Lung microvascular endothelial cell (primary cell): ENCODE measurements at places on chromosomes 13 and 19.
A peak's percentile ranks its signal among the peaks of the same experiment; 100 is the strongest.

DNA sequence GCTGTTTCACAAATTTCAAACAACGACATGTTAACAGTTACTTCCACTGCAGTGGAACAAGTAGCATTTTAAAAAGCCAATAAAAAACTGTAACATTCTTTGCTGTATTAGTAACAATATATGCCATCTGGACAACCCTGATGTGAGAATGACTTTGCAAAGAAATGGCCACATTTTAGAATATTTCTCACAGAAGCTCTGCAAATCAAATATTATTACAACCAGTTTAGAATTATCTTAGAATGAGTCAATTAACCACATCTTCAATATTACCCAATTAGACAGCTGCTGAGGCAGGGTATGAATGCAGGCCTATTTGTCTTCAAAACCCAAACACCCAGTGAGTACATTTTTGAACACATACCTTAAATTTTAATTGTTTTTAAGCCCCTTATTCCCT, 3.2 kb downstream of the ZNF699 start:
- no peak for DNase-seq

GRCh38 chr13:42543215-42543797, 30.6 kb upstream of the TNFSF11 start:
- no peak for DNase-seq

- no peak for DNase-seq
Observed at GRCh38 chr13:32735859-32736258, 149.6 kb downstream of the PDS5B start.

DNA sequence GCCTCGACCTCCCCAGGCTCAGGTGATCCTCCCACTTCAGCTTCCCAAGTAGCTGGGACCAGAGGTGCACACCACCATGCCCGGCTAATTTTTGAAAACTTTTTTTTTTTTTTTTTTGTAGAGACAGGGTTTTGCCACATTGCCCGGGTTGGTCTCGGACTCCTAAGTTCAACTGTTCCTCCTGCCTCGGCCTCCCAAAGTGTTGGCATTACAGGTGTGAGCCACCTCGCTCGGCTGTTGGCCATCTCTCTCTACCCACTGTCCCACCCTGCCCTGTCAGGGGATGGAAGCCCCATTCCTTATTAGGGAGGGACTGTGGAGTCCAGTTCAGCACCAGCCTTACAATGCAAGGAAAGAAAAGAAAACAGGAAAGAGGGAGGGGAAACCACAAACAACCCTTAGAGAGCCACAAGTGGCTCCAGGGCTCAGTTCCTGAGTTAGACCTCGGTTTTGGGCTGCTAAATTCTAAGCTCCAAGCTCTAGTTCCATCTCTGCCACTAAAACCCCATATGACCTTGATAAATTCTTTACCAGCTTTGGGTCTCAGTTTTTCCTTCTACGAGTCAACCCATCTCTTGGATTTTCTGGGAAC, 31.7 kb downstream of the ACTL9 start:
- DNase-seq: no peak

- DNase-seq: no peak
Observed at GRCh38 chr19:1053176-1054101, 13.5 kb upstream of the ARHGAP45 start.

DNA sequence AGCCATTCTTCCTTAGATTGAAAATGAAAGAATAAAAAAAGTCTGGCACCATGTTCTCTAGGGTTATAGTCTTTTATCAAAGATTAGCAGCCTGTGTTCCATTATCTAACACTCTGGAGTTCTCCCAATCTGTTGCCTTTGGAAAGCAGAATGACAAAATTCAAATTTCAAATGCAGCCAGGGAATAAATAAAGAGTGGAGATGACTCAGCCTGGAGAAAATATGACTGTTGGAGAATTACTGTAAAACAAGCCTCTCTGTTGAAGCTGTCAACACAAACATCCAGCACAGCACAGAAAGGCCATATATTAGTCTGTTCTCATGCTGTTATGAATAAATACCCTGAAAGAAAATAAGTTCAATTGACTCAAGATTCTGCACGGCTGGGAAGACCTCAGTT, 650.5 kb upstream of the SLC10A2 start:
- no peak for DNase-seq

- no peak for DNase-seq
Observed at GRCh38 chr19:46021531-46022041, 1.3 kb downstream of the PGLYRP1 start.

- DNase-seq: no peak
Observed at GRCh38 chr19:9308091-9308770, 1.4 kb downstream of the ZNF699 start.

DNA sequence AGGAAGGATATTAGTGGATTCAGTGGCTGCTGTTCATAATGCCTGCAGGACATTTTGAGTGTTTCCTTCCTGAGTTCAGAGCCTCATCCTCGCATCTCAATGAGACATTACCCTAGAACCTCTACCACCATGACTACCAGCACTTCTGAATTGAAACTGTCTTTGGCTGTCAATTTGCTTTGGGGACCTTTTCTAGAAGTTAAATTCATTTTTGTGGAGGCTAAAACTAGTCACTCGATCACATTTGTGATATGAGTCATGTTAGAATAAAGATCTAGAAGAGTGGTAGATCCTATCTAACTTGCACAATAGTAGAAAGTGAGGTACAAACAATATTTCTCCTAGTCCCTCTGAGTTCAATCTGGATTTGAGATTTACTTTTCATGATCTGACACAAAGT, 124.9 kb downstream of the KCNRG start:
- DNase-seq: no peak

GRCh38 chr13:95349267-95349666, 48.0 kb upstream of the ABCC4 start:
- DNase-seq: peak; percentile 46

DNA sequence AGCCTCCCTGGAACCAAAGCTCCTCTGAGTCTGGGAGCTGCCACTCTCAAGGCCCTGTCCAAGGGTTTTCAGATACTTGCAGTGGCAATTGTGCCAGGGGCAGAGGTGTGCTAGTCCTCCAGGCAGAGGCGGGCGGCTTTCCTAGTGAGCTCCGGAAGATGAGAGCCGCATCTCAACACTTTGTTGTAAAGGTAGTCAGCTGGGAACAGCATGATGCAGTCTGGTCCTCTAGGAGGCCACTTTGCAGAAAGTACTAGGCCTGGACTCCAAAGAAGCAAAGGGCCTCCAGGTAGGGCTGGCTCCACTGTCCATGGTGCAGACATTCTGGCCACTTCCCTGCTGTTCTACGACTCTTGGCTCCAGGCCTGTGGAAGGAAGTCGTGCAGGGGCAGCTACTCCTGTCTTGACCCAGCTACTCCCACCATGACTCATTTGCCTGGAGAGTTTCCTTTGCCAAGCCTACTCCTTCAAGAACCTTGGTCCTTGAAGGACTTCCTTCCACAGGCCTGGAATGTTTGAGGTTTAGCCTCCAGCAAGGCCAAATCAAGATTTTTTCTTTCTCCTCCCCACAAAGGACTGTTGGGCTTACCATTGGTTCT, 9.9 kb upstream of the ZNF536 start:
- DNase-seq: no peak

GRCh38 chr13:75402787-75403186, 79.2 kb downstream of the TBC1D4 start:
- DNase-seq: no peak

GRCh38 chr13:113623491-113624234, 34.3 kb downstream of the ATP4B start:
- no peak for DNase-seq

- DNase-seq: no peak
Observed at GRCh38 chr13:56659041-56659471, 481.7 kb upstream of the PRR20A start.

- no peak for DNase-seq
Observed at GRCh38 chr13:75836441-75836840, 200.3 kb downstream of the LMO7 start.

- peak; percentile 81 for DNase-seq
Observed at GRCh38 chr19:21322528-21322927, 6.7 kb downstream of the ZNF708 start.

- no peak for DNase-seq
Observed at GRCh38 chr19:29587059-29587458, 19.0 kb upstream of the POP4 start.

DNA sequence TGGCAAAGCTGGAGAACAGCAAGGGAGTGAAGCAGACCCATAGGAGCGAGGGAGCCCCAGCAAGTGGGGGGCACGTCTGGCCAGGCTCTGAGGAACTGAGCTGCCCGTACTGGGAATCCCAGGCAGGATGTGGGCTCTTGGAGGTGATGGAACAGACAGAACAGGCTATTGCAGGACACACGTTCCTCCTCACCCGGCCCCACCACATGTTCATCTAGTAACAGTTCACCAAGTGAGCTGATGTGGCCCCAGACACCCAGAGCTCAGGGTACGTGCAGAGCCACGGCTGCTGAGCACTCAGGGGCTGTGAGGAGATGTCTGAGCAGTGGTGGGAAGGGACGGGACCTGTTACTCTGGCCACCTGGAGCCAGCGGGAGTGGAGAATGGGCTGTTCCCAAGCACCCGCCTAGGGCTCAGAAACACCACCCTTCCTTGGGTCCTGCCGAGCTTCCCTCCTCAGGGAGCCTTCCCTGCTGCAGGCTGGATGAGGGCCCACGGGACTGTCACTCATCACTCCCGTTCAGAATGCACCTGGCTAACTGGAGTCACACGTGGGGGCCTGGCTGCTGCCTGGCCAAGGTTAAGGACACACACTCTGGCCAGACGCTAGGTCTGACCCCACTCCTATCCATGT, 18.4 kb downstream of the ELL start:
- no peak for DNase-seq

DNA sequence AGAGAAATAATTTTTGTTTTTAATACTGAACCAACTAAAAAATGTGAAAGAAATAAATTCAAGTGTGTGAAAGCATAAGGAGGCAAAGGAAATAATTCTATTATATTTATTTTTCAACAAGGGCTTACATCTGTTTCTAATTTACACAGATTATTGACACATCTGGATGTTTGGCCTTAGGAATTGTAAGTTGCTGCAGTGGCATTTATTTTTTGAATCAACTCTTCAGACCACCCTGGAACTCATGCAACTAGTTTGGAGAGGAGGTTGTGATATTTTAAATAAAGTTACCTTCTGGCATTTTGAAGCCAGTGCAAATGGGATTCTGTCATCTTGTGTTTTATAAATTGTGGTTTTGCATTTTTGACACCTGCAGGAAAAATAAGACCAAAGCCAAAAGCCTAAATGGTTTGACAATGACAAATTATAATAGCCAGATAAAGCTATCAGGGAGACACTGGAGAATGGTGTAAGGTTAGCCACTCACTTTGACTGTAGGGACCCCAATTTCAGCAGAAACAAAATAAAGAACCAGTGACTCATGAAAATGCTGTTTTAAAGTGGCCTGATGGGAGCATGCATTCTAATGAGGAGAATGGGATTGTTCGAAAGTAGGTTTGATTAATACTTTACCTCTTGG, 192.9 kb downstream of the KLF5 start:
- DNase-seq: no peak

DNA sequence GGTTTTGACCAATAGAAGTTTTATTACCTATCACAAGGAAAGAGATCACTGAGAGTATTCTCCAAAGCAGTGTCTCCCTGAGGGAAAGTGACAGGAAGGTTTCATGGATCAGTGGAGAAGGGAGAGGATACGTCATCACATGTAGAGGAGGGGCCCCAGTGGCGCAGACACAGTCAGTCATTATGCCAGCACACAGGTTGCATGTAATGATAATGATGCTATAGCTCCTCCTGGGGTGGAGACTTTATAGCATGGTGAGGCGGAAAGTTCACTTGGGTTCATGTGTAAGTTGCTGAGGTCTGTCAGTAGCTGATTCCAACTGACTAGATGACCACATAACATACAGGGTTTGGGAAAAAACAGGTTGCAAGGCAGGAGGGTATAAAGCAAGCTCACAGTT, 88.8 kb downstream of the FNDC3A start:
- DNase-seq: no peak

DNA sequence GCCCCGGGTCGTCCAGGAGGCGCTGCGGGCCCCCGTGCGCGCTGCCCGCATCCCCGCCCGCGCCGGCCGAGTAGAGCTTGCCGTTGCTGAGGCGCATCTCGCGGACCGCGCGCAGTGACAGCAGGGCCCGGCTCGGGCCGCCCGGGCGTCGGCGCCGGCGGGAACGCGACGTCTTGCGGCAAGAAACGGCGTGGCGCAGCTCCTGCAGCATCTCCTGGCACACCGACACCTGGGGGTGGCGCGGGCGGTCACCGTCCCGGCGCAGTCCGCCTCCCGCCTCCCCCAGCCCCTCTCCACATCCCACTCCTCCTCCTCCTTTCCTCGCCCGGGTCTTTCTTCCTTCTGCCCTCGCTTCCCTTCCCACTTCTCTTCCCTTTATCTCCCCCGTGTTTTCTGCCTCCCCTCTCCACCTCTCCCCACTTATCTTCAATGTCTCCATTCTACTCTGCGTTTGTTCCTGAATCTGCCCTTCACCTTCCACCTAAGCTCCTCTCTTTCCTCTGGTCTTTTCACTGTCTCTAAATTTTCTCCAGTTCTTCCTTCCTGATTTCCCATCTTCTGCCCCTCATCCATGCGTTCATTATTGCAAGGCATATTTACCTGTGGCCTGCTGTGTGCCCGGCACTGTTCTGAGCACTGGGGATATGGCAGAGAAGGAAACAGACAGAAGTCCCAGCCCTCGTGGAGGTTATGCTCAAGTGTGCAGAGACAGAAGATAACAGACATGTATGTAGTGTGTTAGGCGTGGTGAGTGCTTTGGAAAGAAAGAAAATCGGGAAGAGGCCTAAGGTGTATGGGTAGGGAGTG, 5.2 kb upstream of the ATP1A3 start:
- DNase-seq: no peak

- DNase-seq: no peak
Observed at GRCh38 chr13:106143392-106143791, 392.1 kb downstream of the EFNB2 start.

GRCh38 chr13:83815598-83815997, 66.7 kb downstream of the SLITRK1 start:
- no peak for DNase-seq

- DNase-seq: no peak
Observed at GRCh38 chr19:45825263-45825605, 10.1 kb upstream of the RSPH6A start.

GRCh38 chr13:110705356-110705825, 525 bp downstream of the CARS2 start:
- DNase-seq: no peak

GRCh38 chr13:29969286-29969685, 118.9 kb upstream of the UBL3 start:
- no peak for DNase-seq
